Suprapubic skin (tissue), 4 donors: ENCODE measurements at places on chromosomes 1 and 21.

GRCh38 chr1:53296117-53296749 is 31.6 kb downstream of the LRP8 start:
- no peak for DNase-seq

GRCh38 chr1:151825751-151826660 is 5.6 kb downstream of the RORC start:
- no peak for DNase-seq

GRCh38 chr1:193181536-193181935 is 4.9 kb downstream of the B3GALT2 start:
- no peak for DNase-seq

DNA sequence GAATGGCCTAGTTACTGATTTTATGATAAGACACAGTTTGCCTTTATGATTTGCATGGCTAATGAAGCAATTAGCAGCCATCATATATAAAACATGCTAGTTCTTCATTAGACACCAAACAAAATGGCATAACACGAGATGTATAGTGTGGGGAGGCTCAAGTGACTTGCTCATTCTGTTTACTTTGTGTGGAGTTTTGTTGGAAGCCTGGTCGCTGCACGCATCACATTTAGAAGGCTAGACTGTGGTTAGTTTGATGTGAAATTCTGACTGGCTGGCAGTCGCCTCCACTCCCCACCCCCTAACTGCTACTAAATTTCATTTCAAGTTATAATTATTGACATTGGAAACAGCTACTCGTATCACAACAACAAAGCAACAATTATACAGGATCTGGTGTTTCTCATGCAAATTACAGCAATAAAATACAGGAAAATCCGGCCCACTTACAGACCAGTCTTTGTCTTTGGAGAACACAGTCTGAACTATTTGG is 356.1 kb downstream of the LMO4 start:
- no peak for DNase-seq

DNA sequence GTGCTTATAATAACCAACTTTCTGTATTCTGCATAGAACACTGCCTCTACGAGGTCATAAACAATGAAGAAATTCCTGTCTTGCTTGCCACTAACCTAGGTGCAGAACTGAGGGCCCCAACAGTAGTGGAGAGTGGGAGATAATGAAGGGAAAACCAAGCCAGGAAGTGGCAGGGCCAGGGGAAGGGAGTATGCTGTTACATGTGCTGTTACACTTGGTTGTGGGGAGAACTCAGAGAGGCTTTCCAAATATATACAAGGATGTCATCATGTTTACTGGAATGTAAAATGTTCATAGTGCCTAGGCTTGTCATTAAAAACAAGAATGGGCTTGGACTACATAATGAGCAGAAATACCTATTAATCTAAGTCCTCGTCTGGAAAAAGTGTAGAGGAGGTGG is 31.1 kb downstream of the NHLH2 start:
- DNase-seq, result no peak

DNA sequence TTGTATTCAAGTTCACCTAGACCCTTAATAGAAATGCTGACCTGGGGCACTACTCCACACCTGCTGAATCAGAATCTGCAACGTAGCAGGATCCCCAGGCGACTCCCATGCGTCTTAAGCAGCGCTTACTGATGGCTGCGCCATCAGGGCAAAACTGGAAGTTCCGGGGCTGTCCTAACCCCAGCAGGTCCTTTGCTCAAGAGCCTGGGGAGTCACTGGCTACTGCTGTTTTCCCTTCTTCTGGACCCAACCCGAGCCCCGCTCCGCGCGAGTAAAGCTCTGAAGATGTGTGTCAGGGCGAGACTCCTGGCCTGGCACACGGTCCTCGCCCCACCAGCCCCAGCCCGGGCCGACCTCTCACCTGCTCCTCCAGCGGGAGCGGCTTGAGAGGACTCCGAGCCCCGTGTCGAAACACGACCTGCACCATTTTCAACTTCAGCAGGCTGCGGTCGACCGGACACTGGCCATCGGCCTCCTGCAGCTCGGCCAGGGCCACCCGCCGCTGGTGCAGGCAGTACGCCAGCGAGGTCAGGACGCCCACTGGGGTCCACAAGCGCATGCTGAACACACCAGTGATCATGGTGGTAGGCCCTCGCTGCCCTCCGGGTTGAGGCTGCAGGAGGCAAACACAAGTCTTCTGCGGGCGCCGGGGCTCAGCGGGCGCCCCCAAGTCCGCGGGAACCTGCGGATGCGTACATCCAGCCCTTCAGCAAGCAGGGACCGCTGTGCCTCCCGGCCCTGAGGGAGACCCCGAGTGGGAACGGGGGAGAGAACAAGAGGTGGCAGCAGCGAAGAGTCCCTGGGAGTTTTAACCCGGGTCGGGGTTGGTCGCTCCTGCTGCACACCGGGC is 630 bp downstream of the ACP6 start:
- peak; percentile 67 for DNase-seq

GRCh38 chr1:160548960-160549664 is 26.1 kb upstream of the SLAMF6 start:
- DNase-seq, result no peak

DNA sequence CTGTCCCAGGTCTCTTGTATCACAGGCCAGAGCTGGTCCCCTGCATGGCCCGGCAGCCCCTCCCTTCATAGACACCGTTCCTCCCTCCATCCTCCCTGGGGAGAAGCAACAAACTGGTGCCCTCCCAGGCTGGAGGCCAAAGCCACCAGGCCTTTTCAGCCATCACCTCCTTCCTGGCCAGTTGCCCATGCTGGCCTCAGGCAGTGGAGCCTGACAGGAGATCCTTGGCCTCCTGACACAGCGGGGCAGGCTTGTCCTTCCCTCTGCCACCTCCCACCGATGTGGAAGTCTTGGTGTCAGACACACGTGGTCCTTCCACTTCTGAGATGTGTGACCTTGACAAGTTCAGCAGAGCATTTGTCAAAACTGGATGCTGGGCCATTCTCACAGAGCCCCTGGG is 206.0 kb downstream of the HIVEP3 start:
- no peak for DNase-seq

DNA sequence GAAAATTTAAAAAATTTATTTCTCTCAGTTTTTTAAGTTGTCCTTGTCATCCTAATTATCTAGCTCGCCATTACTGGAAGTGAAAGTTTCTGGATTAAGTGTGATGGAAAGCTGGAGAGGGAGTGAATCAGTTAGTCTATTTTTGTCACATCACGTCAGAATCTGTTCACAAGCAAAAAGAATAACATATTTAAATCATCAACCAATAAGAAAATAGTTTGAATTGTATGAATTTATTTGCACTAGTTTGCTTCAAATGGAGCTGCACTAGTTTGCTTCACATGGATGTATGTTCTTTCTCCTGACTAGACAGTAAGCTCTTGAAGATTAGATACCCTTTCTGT is 22.8 kb downstream of the PHC2 start:
- DNase-seq, result no peak

DNA sequence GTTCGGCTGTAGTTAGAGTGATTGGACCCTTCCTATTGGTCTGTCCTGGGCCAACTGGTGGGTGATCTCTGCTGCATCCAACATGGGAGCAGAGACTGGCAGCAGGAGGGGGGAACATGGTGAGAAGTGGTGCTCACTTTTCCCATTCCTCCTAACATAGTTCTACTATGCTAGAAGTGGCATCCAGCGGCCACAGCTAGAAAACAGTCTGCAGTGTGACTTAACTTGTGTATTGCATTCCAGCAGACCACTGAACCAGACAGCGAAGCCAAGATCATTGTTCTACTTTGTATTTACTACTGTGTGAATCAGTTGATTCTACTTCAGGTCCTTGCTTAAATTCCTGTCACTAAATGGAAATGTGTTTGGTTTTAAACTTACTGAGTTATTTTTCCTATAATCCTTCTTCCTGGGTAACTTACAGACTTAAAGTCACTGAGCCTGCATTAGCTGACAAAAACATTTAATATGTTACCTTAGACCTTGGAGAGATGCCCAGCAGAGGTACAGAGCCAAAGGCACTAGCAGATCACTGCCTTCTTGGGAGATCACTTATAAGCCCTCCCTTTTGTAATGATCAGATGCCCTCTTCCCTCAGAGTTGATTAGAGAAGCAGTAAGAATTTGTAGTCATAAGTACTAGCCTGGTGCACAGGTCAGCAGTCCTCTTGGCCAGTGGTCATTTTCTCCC is 8.2 kb downstream of the FABP3 start:
- DNase-seq, result peak; percentile 53

DNA sequence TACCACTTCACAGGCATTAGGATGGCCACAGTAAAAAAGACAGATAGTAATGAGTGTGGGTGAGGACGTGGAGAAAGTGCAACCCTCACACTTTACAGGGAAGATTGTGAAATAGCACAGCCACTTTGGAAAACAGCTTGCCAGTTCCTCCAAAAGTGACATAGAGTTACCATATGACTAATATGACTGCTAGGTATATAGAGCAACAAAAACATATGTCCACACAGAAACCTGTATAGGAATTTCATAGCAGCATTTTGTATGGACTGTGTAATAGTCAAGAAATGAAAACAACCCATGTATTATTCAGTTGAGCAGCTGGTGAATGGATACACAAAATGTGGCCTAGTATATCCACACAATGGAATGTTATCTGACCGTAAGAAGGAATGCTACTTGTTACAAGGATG is 30.4 kb upstream of the LBR start:
- no peak for DNase-seq

- no peak for DNase-seq
Measured at GRCh38 chr1:16385659-16386453, 18.8 kb downstream of the SZRD1 start.

DNA sequence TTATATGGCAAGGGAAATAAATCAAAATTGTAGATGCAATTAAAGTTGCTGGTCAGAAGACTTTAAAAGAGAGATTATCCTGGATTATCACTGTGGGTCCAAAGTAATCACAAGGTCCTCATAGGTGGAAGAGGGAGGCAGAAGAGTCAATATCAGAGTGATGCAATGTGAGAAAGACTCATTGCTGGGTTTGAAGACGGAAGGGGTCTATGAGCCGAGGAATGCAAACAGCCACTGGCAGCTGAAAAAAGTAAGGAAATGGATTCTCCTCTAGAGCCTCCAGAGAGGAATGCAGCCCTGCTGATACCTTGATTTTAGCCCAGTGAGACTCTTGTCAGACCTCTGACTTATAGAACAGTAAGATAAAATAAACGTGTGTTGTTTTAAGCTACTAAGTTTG is 59.8 kb upstream of the MUTYH start:
- no peak for DNase-seq

DNA sequence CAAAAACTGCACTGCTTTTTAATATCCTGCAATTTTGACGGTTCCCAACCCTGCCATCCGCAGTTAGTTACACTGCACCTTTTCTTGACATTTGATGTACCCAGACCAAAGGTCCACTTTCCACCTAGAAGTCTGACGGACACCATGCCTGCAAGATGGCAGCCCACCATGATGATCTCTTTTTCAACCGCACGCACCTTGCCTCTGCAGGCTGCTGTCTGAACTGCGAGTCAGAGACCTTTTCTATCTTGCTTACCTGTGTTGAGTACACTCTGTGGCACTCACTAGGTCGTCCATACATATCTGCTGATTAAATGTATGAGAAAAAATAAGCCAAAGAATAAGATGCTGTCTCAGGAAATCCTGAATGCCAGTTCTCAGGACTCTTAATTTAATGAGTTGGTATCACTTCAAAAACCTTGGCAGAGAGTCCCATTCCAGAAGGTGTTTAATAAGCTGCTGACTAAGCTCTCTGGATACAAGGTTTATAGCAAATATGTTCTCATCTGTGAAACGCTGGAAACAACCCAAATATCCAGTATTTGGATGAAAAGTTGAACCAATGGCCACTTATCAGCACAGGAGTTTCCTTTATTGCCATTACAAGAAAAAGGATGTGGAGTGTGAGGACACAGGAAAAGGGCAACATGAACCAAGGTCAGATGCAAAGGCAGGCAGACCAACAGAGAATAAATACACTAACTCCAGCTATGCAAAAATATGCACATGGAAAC is 37.9 kb downstream of the GNG12 start:
- DNase-seq, result no peak

- no peak for DNase-seq
Measured at GRCh38 chr1:180252638-180253536, 22.8 kb downstream of the LHX4 start.

DNA sequence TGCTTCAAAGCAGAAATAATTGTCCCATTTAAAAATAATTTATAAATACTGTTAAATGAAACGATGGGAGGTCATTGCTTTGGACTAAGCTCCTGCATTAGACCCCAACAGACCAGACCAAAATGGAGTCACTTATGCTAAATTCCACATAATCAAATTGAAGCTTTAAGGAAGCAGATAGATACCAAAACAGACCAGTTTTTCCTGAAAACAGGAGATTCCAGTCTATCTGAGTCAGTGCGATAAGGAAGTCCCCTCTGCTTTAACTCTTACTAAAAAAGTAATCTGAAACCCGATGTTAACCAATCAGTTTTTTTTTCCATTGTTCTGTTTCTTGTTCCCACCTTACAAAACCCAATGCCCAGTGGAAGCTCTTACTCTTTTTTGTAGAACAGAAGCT is 16.2 kb upstream of the DNASE2B start:
- no peak for DNase-seq

DNA sequence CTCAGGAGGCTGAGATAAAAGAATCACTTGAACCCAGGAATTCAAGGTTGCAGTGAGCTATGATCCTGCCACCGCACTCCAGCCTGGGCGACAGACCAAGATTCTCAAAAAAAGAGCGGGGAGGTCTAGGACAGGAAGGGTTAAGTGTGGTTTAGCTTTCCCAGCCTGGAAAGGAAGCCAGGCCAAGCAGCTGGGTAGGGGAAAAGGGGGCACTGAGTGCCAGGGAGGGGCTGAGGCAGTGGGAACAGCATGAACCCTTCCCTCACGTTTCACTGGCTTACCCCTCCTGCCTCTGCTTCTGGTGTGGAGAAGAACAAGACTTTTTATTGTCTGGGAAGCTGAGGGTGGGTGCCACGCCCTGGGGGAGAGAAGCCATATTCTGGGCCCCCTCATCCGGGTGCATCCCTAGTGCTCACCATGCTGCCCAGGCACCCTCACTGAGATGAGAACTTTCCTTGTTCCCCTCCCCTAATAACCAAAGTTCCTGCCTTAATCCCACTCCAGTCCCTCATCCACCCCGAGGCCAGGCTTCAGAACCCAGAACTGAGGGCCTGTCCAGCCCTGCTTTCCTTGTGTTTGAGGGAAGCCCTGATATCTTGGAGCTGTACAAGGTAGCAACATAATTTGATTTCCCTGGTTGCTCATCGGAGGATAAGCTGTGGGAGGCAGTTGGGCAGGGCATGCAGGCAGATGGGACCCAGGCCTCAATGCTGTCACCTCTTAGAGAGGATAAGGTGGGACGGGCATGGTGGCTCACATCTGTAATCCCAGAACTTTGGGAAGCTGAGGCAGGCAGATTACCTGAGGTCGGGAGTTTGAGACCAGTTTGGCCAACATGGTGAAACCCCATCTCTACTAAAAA is 2.0 kb upstream of the LMNA start:
- DNase-seq, result no peak

GRCh38 chr1:228218513-228219244 is 10.8 kb downstream of the OBSCN start:
- DNase-seq, result no peak

- no peak for DNase-seq
Measured at GRCh38 chr1:152072311-152072710, 16.6 kb downstream of the TCHHL1 start.
